ENCODE measurements at places on chromosomes 5 and 9. TPM values are rescaled to one million over a fixed set of nuclear protein-coding genes. Genes with fewer than 3 reads are reported as not detected.

Gene ECSCR
- polyA plus RNA-seq: 0.19 TPM

Gene KLF9
- 3.5 TPM for polyA plus RNA-seq

Gene ZNF618
- polyA plus RNA-seq: 0.50 TPM

Gene SGCD
- not detected for polyA plus RNA-seq

Gene SPINK5
- not detected for polyA plus RNA-seq

Gene SNX18
- 3.2 TPM for polyA plus RNA-seq

Gene CEMIP2
- polyA plus RNA-seq: 29.6 TPM

Gene C9orf153
- not detected for polyA plus RNA-seq

DNA sequence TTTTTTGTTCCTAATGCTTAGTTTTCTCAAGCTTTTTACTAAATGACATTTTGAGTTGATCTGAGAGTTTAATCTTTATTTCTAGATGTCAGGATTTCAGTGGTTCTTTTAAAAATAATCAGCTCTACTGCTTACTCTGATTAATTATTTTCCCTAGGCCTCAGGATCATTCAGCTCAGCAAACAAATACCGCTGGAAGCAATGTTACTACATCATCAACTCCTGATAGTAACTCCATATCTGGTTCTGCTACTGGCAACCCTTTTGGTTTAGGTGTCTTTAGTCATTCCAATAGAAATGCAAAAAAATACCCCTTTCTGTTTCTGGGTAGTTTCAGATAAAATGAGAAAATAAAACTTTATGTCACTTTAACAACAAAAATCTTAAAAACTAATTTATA lies 5.6 kb upstream of the IDNK start:
- H3K4me1 ChIP-seq: no peaks in the 10 kb centered on the region
- H3K27ac ChIP-seq: no peak overlapping the region
- H3K27me3 ChIP-seq: no peaks in the 10 kb centered on the region
- no peak for DNase-seq
- H3K36me3 ChIP-seq: no peaks in the 10 kb centered on the region

DNA sequence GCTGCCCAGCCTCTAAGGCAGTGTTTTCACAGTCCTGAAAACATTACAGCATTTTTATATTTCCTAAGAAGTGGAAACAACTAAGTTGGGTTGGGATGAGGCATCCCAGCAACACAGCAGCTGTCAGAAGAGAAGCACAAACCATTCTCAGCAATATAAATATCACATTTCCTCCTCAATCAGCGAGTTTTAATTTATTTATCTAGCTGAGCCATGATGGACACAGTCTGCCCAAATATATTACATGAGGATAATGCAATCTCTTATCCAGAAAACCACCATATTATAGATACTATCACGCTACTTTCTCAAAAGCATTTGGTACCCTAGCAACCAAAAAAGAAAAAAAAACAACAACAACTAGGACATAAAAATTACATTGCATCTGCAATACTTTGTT lies 158.5 kb downstream of the FSTL4 start:
- H3K36me3 ChIP-seq: no peaks in the 10 kb centered on the region
- H3K27me3 ChIP-seq: no peaks in the 10 kb centered on the region
- no peak overlapping the region for H3K27ac ChIP-seq
- H3K4me1 ChIP-seq: no peaks in the 10 kb centered on the region
- no peak for DNase-seq

- H3K4me3 ChIP-seq: no peak overlapping the region
- H3K4me1 ChIP-seq: no peaks in the 10 kb centered on the region
- no peak overlapping the region for H3K27ac ChIP-seq
- no peaks in the 10 kb centered on the region for H3K36me3 ChIP-seq
These were observed 14.7 kb upstream of the CETN3 start for GRCh38 chr5:90424245-90424644.

DNA sequence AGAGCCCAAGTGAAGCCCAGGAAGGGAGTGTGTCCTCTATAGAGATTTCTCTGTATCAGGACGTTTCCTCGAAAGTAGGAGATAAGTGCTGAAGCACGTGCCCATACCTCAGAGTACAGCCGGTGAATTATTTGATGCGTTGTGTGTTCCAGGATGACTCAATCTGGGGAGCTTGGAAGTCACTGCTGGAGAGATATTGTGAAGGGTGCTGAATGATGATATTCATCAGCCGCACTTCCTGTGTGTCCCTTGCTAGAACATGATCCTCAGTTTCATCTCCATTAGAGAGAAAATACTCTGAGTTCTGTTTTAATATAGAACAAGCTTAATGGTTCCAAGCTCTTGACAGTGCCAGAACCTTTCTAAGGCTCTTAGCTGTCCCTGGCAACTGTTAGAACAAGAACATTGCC lies 402.3 kb upstream of the ADAMTSL1 start:
- no peaks in the 10 kb centered on the region for H3K27me3 ChIP-seq
- no peak overlapping the region for H3K27ac ChIP-seq
- no peaks in the 10 kb centered on the region for H3K4me1 ChIP-seq

- no peaks in the 10 kb centered on the region for H3K27me3 ChIP-seq
- H3K27ac ChIP-seq: no peak overlapping the region
- H3K4me3 ChIP-seq: no peak overlapping the region
- H3K4me1 ChIP-seq: no peaks in the 10 kb centered on the region
These were observed 34.7 kb downstream of the PPIC start for GRCh38 chr5:123001808-123002207.

DNA sequence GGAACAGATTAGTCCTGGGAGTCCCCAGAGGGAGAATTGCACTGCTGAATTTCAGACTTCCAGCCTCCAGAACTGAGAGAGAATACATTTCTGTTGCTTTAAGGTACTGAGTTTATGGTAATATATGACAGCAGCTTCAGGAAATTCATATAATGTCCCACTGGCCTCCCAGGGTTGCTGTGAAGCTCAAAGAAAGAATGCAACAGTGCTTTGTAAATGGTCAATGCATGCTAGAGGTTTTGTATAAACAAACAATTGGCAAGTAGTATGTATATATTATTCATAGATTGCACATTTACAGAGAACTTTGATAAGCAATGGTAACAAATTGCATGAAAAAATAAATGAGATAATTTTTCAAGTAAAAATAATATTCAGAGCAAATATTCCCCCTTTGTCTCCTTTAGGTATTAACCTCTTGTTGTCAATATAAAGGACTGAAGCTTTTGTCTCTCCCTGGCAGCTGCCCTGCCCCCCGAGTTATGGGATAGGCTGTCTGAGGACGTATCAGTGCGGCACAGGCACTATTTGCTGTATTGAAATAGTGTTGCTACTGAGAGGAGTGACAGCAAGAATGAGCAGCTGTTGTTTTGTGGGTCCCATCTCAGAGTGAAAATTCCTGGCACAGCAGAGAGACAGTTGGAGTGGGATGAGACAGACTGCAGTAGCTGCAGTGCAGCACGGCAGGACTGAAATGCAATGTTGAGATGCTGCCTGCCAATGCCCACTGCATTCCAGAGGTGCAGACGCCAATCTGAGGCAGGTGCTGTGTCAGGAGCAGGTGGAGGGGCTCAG lies 194.2 kb upstream of the GLRA1 start:
- no peaks in the 10 kb centered on the region for H3K27me3 ChIP-seq
- H3K4me3 ChIP-seq: no peak overlapping the region
- DNase-seq: no peak

DNA sequence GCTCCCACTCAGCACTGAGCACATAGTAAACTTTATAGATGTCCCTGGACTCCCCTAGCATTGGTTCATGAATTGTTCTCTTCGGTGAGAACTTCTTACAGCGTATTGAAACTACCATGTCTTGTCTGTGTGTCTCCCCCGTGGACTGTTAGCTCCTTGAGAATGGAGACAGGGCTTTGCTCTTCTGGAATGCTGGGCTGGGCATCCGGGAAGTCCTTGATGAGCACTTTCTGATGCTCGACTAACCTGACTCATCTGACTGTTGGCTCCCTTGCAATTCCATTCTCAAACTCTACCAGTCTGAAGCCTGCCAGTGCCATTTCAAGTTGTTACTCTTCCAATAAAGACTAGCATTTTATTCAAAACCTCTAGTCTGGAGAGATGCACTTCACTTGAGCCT lies 15.0 kb upstream of the PFDN1 start:
- H3K27ac ChIP-seq: no peak overlapping the region
- no peaks in the 10 kb centered on the region for H3K36me3 ChIP-seq
- no peaks in the 10 kb centered on the region for H3K4me1 ChIP-seq
- H3K4me3 ChIP-seq: no peak overlapping the region

GRCh38 chr9:72691671-72692070 lies 170.3 kb downstream of the TMC1 start:
- DNase-seq: no peak
- H3K27me3 ChIP-seq: no peaks in the 10 kb centered on the region

DNA sequence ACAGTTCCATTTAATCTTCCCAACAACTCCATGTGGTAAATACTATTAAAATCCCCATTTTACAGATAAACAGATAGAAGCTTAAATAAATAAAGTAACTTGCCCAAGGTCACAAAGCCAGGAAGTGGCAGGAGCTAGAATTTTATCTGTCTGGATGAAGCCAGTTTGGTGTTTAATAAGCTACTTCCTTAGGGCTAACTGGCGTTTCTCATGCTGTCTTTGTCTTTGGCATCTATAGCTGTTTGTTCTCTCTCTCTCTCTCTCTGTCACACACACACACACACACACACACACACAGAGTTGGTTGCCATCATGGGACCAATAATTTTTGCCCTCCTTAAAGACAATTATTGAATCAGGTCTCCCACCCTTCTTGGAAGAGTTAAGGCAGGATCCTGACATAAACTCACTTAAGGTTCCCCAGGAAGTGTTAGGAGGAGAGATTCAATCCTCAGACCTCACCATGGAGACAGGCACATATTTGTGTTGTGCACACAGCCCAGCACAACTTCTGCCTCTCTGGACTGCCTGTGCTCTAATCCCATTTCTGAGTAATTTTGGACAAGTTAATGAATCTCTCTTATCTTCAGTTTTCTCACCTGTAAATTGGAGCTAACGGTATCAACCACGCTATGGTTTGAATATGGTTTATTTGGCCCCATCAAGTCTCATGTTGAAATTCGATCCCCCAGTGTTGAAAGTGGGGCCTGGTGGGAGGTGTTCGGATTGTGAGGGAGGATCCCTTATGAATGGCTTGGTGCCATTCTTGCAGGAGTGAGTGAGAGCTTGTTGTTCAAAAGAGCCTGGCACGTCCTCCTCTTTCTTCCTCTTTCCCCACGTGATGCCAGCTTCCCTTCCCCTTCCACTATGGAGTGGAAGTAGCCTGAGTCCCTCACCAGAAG lies 8.3 kb upstream of the ADRA1B start:
- DNase-seq: no peak
- no peaks in the 10 kb centered on the region for H3K36me3 ChIP-seq
- no peak overlapping the region for H3K27ac ChIP-seq
- no peaks in the 10 kb centered on the region for H3K4me1 ChIP-seq

- H3K36me3 ChIP-seq: no peaks in the 10 kb centered on the region
- H3K4me1 ChIP-seq: no peaks in the 10 kb centered on the region
- no peak overlapping the region for H3K4me3 ChIP-seq
- H3K27me3 ChIP-seq: no peaks in the 10 kb centered on the region
- no peak overlapping the region for H3K27ac ChIP-seq
These were observed 15.7 kb upstream of the GDA start for GRCh38 chr9:72133365-72134035.

- H3K27me3 ChIP-seq: no peaks in the 10 kb centered on the region
- peaks cover 8% of the 10 kb centered on the region for H3K4me1 ChIP-seq
- H3K27ac ChIP-seq: no peak overlapping the region
- no peak overlapping the region for H3K4me3 ChIP-seq
These were observed 8.5 kb upstream of the CCDC187 start for GRCh38 chr9:136312436-136312835.

- DNase-seq: no peak
- H3K4me1 ChIP-seq: peaks cover 12% of the 10 kb centered on the region
- H3K4me3 ChIP-seq: no peak overlapping the region
- peak overlapping the region; percentile 34 for H3K27ac ChIP-seq
- H3K27me3 ChIP-seq: no peaks in the 10 kb centered on the region
These were observed 3.1 kb downstream of the TOR1B start for GRCh38 chr9:129806061-129806460.

DNA sequence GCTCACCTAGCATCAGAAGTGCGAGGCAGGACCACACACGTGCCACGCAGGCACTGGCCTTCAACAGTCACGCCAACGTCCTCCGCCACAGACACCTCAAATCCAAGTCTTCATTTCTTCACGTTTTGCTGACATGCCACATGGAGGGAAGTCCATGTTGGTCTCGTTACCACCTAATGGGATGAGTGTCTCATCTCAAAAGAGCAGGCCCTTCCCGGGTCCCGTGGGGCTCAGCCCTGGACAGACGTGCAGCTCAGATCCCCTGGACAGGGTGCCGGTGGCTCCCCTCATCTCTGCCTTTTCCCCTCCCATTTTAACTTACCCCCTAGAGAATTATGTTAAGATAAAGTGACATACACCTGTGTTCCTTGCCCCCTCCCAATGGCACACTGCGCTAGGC lies 76.8 kb downstream of the MRPL36 start:
- H3K4me1 ChIP-seq: no peaks in the 10 kb centered on the region
- H3K4me3 ChIP-seq: no peak overlapping the region
- no peak for DNase-seq
- H3K36me3 ChIP-seq: no peaks in the 10 kb centered on the region
- no peaks in the 10 kb centered on the region for H3K27me3 ChIP-seq

GRCh38 chr9:132669319-132669697 lies 475 bp downstream of the DDX31 start:
- DNase-seq: peak; percentile 7
- peaks cover 10% of the 10 kb centered on the region for H3K36me3 ChIP-seq
- peak overlapping the region; percentile 100 for H3K4me3 ChIP-seq
- peak overlapping the region; percentile 94 for H3K27ac ChIP-seq
- peaks cover 16% of the 10 kb centered on the region for H3K4me1 ChIP-seq
